ENCODE measurements at places on chromosomes 6 and 20. TPM values are rescaled to one million over a fixed set of nuclear protein-coding genes. Genes with fewer than 3 reads are reported as not detected.

DNA sequence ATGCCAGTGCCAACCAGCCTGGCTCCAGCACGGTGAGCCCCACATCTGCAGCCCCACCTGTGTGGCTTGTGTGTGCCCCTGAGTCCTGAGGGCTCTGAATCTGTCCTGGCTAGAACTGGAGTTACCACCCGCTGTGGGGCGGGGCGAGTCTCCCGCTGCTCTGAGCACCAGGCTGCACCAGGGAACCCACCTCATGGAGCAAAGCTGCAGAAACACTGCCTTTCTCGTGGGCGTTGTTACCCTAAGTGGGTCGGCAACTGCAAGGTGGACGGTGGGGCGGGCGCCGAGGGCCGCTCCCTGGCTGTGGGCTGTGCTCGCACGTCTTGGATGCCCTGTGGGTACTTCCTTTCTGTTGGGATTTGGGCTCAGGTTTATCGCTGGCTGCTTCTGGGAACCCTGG lies 12.7 kb upstream of the ZBTB46 start:
- no peaks in the 10 kb centered on the region for H3K36me3 ChIP-seq
- no peak for DNase-seq

DNA sequence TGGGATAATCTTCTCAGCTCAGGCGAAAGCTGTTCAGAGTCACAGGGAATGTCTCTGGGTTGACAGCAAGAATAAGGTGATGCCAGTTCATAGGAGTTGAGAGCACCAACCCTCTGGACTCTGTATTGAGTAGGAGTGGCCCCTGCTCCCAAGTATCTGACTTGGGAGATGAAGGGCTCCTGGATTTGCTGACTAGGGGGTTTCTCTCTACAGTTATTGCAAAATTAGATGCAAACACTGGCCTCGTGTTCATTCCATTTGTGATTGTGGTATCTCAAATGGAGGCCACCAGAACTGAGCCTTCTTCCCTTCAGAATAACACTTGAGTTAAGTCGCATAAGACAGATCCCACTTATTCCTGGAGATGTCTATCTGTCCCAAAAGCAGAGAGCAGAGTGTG lies 135.7 kb downstream of the PDE7B start:
- H3K4me1 ChIP-seq: peaks cover 3% of the 10 kb centered on the region
- H3K27me3 ChIP-seq: no peaks in the 10 kb centered on the region
- DNase-seq: no peak
- H3K27ac ChIP-seq: no peak overlapping the region
- H3K4me3 ChIP-seq: no peak overlapping the region

DNA sequence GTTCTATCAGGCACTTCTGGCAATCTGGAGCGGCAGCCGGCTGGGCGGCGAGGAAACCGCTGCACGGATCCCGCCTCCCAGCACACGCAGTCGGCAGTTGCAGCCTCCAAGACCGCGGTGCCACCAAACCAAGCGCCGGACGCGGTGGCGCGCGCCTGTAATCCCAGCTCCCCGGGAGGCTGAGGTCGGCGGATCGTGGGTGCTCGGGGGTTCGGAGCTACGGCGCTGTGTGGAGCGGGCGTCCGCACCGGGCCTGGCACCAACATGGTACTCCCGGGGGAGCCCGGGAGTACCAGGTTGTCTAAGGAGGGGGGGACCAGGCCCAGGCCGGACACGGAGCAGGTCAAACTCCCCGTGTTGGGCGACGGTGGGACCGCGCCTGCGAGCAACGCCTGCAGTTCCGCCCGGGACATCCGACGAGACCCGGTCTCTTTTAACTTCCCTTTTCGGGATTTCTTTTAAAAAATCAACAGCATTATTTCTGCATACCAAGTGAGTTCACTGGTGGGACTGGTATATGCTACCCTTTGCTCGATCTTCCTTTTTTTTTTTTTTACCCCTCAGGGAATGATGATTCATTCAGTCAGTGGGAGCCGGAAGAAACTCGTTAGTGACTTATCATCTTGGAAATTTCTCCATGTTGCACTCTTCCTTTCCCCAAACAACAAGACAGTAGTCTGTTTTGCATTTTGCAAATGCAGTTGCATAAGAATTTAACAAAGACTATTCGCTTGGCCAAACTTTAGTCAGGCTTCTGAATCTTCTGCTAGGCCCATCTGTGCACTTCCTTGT lies 27.6 kb downstream of the ZNF311 start:
- H3K4me1 ChIP-seq: no peaks in the 10 kb centered on the region
- H3K4me3 ChIP-seq: peak overlapping the region; percentile 37
- no peak overlapping the region for H3K27ac ChIP-seq
- no peaks in the 10 kb centered on the region for H3K27me3 ChIP-seq
- DNase-seq: peak; percentile 50

- no peaks in the 10 kb centered on the region for H3K36me3 ChIP-seq
- no peak overlapping the region for H3K27ac ChIP-seq
- H3K4me3 ChIP-seq: no peak overlapping the region
- peaks cover 56% of the 10 kb centered on the region for H3K27me3 ChIP-seq
- H3K4me1 ChIP-seq: no peaks in the 10 kb centered on the region
- DNase-seq: peak; percentile 69
Observed at GRCh38 chr6:3390698-3391097, 66.2 kb downstream of the SLC22A23 start.

DNA sequence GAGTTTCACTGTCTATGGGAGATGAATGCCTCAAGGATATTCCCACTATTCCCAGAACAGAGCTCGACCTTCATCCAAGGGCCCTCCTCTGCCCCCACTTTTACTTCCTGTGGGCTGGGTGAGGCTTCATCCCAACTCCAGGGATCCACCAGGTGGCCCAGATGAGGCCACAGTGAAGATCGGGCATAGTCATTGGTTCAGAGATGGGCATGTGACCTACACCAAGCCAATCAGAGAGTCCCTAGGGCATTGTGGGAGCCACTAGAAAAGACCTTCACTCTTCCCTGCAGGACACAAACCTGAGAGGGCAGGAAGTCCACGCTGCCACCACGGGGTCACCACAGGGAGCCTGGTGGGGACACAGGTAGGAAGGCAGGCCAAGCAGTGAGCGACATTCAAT lies 72.9 kb upstream of the SLC22A16 start:
- DNase-seq: no peak
- no peaks in the 10 kb centered on the region for H3K36me3 ChIP-seq
- H3K27ac ChIP-seq: no peak overlapping the region

DNA sequence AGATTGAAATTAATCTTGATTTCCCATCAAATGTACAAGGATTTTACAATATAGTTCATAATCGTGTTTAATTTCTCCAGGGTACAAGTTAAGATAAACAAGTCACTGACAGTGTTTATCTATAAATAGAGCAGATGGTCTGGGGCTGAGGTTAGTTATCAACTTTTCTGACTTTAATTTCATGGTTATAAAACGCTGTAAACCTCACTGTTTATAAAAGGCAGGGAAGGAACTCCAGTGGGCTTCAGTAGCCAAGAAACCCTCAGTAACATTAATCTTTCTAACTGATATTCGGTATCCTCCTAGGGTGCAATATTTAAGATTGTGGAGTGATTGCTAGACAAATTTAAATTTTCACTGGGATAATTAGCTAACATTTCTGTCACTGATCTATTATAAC lies 68.6 kb downstream of the GFRAL start:
- H3K4me3 ChIP-seq: no peak overlapping the region
- H3K36me3 ChIP-seq: no peaks in the 10 kb centered on the region
- H3K27me3 ChIP-seq: no peaks in the 10 kb centered on the region
- peaks cover 2% of the 10 kb centered on the region for H3K4me1 ChIP-seq
- no peak overlapping the region for H3K27ac ChIP-seq

DNA sequence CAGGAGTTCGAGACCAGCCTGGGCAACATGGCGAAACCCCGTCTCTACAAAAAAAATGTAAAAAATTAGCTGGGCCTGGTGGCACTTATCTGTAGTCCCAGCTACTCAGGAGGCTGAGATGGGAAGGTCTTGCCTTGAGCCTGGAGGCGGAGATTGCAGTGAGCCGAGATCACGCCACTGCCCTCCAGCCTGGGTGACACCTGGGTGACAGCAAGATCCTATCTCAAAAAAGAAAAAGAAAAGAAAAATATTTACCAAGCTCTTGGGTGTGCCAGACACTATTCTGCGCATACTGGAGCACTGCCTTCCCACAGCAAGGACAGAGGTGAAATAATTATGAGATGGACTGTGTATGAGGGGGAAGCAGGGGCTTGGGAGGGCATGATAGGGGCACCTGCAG lies 19.6 kb downstream of the POFUT1 start:
- no peaks in the 10 kb centered on the region for H3K4me1 ChIP-seq
- no peaks in the 10 kb centered on the region for H3K27me3 ChIP-seq
- no peak overlapping the region for H3K4me3 ChIP-seq
- no peak for DNase-seq

GRCh38 chr6:43746071-43746470 lies 23.9 kb upstream of the VEGFA start:
- DNase-seq: no peak
- H3K36me3 ChIP-seq: no peaks in the 10 kb centered on the region
- peaks cover 2% of the 10 kb centered on the region for H3K4me1 ChIP-seq
- H3K27me3 ChIP-seq: peaks cover 47% of the 10 kb centered on the region
- no peak overlapping the region for H3K27ac ChIP-seq
- no peak overlapping the region for H3K4me3 ChIP-seq

- no peak overlapping the region for H3K4me3 ChIP-seq
- no peak for DNase-seq
Observed at GRCh38 chr6:104716858-104717257, 142.9 kb downstream of the HACE1 start.

- peaks cover 71% of the 10 kb centered on the region for H3K36me3 ChIP-seq
- H3K4me3 ChIP-seq: no peak overlapping the region
- H3K4me1 ChIP-seq: peaks cover 5% of the 10 kb centered on the region
- no peak overlapping the region for H3K27ac ChIP-seq
Observed at GRCh38 chr6:160088069-160088783, 33.4 kb upstream of the SLC22A1 start.

DNA sequence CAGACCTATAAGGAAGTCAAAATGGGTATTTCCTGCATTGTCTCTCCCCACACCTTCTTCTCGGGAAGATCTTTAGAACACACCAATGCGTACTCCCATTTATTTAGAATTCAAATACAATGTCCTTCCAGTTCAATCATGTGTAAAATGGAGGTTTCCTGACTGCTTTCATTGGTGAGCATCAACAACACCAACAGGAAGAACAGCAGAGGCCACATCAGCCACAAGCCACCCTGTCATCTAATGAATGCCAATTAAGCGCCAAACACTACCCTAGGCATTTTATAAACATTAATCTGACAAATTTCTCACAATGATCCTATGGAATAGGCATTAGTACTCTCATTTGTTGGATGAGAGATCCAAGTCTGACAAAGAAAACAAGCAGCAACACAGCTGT lies 68.4 kb upstream of the SMLR1 start:
- peaks cover 6% of the 10 kb centered on the region for H3K27me3 ChIP-seq
- H3K4me3 ChIP-seq: no peak overlapping the region
- peaks cover 1% of the 10 kb centered on the region for H3K4me1 ChIP-seq
- H3K36me3 ChIP-seq: no peaks in the 10 kb centered on the region
- no peak overlapping the region for H3K27ac ChIP-seq
- DNase-seq: no peak

DNA sequence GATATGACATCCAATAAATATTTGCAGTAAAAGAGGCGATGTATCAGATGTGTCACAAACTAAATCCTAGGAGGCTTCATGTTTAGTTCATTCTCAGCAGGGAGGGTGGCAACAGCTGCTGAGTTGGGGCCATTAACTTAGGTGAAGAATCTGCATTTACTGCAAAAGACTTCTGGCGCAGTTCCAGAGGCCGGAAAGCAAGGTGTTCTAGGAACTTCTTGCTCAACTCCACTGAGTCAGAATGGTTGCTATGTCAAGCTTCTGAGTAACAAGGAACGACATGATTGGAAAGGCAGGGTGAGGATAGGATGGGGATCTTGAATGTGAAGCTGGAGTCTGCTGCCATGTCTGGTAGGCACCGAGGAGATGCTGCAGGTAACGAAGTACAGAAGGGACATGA lies 11.7 kb downstream of the ADNP start:
- no peaks in the 10 kb centered on the region for H3K27me3 ChIP-seq
- H3K36me3 ChIP-seq: peaks cover 9% of the 10 kb centered on the region
- no peak overlapping the region for H3K27ac ChIP-seq
- H3K4me1 ChIP-seq: peaks cover 22% of the 10 kb centered on the region
- no peak overlapping the region for H3K4me3 ChIP-seq

DNA sequence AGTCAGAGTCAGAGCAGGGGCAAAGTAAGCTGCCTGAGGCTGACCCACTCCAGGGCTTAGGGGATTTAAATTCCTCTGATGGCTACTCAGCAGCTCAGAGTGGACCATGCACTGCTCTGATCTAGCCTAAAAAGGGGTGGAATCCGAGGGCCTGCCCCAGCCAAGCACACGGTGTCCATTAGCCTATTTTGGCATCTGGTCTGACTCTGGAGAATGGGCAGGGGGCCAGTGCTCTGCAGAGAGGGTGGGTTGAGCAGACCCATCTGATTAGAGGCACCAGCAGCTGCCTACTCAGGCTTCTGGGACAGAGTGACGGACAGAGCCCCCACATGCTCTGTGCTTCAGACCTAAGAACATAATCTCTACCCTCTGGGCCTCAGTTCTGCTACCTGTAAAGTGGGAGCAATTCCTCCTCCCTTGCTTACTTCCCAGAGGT lies 25.9 kb upstream of the TGM2 start:
- DNase-seq: no peak
- H3K27me3 ChIP-seq: no peaks in the 10 kb centered on the region
- H3K27ac ChIP-seq: no peak overlapping the region
- H3K36me3 ChIP-seq: no peaks in the 10 kb centered on the region

- no peaks in the 10 kb centered on the region for H3K36me3 ChIP-seq
- H3K27me3 ChIP-seq: peaks cover 21% of the 10 kb centered on the region
- H3K27ac ChIP-seq: no peak overlapping the region
- no peak for DNase-seq
Observed at GRCh38 chr6:20335872-20336271, 65.8 kb upstream of the E2F3 start.

DNA sequence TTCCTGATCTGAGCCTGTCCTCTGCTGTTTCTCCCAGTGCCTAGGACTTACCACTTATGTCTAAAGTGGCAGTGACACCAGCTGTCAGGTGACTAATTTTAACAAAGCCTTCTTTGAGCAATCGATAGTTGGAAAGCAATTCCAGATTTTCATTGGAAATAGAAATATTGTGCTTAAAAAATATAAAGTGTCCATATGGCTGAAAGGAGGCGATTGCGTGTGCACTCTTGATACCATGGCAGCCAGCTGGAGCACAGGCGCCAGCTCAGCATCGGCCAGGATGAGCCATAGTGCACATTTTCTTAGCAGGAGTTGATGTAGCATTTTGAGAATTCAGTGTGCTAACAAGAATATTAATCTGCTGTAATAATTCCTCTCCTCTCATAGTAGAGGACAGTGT lies 70.0 kb downstream of the LRRC1 start:
- no peaks in the 10 kb centered on the region for H3K27me3 ChIP-seq
- peaks cover 13% of the 10 kb centered on the region for H3K4me1 ChIP-seq
- no peak overlapping the region for H3K27ac ChIP-seq

GRCh38 chr20:56350842-56351241 lies 7.9 kb upstream of the FAM210B start:
- peaks cover 2% of the 10 kb centered on the region for H3K4me1 ChIP-seq
- no peak overlapping the region for H3K27ac ChIP-seq
- DNase-seq: peak; percentile 73
- peaks cover 8% of the 10 kb centered on the region for H3K27me3 ChIP-seq
- no peaks in the 10 kb centered on the region for H3K36me3 ChIP-seq

COX7A2 gene
- total RNA-seq: 85.8 TPM

LPA gene
- not detected for total RNA-seq

SEMG1 gene
- not detected for total RNA-seq

GZF1 gene
- 30.3 TPM for total RNA-seq

RIPPLY2 gene
- not detected for total RNA-seq

XKR7 gene
- total RNA-seq: not detected
